IMR-90 (cell line): ENCODE measurements at places on chromosomes 1 and 21. TPM values are rescaled to one million over a fixed set of nuclear protein-coding genes. Genes with fewer than 3 reads are reported as not detected.

FAM163A gene
- polyA plus RNA-seq, result not detected in 2 replicates

PAQR6 gene
- polyA plus RNA-seq, result 0.57 and 0.67 TPM in 2 replicates

GCSAML gene
- not detected in 2 replicates for polyA plus RNA-seq

GBP1 gene
- polyA plus RNA-seq, result 39.3 and 40.1 TPM in 2 replicates

NUDT4B gene
- 9.5 and 10.6 TPM in 2 replicates for polyA plus RNA-seq

C1QA gene
- polyA plus RNA-seq, result not detected in 2 replicates

C1orf87 gene
- polyA plus RNA-seq, result not detected in 2 replicates

PTPRU gene
- 10.7 and 10.8 TPM in 2 replicates for polyA plus RNA-seq

MMEL1 gene
- 0.12 and 0.20 TPM in 2 replicates for polyA plus RNA-seq

CELF3 gene
- not detected in 2 replicates for polyA plus RNA-seq

MTARC2 gene
- polyA plus RNA-seq, result 2.6 TPM in 2 replicates

FBLIM1 gene
- 140 and 159 TPM in 2 replicates for polyA plus RNA-seq
